Activated CD8-positive, alpha-beta memory T cell treated with anti-CD3 and anti-CD28 coated beads, Interleukin-2, amount 50 U/mL, for 48 hours (primary cell): ENCODE measurements at places on chromosomes 5 and 9.

- no peak for DNase-seq
These were observed 28.8 kb upstream of the RNU6ATAC start for GRCh38 chr9:134192951-134193731.

- DNase-seq, result no peak
These were observed 18.5 kb downstream of the COL15A1 start for GRCh38 chr9:98962181-98962560.

DNA sequence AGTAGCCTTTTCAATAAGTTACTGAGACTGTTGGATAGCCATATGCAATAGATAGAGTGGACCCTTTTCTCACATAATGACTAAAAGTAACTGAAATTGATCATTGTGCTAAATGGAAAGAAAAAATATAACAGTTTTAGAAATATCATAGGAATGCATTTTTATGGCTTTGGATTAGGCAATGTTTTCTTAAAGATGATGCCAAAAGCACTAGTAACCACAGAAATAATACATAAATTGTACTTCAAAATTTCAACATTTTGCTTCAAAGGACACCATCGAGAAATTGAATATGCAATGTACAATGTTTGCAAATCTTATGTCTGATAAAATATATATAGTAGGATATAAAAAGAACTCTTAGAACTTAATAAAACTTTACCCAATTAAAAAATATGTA lies 1267.5 kb upstream of the CDH9 start:
- no peak for DNase-seq

GRCh38 chr5:125011419-125011818 lies 265.0 kb upstream of the ZNF608 start:
- DNase-seq, result no peak

DNA sequence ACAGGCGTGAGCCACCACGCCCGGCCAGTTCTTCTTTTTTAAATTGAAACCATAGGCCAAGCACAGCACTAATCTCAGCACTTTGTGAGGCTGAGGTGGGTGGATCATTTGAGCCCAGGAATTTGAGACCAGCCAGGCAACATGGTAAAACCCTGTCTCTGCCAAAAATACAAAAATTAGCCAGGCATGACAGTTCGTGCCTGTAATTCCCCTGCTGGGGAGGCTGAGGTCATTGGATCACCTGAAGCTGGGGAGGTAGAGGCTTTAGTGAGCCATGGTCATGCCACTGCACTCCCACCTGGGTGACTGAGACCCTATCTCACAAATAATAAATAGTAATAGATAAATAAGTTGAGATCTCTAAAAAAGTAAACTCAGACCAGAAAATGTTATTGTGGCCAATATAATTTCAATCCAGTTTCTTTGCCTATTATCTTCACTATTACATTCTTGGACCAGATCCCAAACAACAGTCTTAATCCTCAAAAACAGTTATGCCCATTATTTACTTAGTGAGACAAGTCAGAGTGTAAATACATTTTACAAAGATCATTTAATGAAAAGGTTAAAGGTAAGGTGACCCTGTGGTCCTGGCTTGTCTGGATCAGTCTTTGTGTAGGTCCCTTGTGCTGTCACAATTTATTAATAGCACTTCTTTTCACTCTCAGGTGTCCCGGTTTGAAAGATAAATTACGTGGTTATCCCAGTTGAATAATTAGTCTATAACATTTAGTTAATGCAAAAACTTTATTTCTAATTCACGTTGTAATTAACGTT lies 53.6 kb downstream of the RAB24 start:
- no peak for DNase-seq
